ENCODE measurements at places on chromosomes 1 and 21. TPM values are rescaled to one million over a fixed set of nuclear protein-coding genes. Genes with fewer than 3 reads are reported as not detected.

GRCh38 chr1:84363622-84364021 is 34.7 kb upstream of the DNASE2B start:
- no peak for DNase-seq

DNA sequence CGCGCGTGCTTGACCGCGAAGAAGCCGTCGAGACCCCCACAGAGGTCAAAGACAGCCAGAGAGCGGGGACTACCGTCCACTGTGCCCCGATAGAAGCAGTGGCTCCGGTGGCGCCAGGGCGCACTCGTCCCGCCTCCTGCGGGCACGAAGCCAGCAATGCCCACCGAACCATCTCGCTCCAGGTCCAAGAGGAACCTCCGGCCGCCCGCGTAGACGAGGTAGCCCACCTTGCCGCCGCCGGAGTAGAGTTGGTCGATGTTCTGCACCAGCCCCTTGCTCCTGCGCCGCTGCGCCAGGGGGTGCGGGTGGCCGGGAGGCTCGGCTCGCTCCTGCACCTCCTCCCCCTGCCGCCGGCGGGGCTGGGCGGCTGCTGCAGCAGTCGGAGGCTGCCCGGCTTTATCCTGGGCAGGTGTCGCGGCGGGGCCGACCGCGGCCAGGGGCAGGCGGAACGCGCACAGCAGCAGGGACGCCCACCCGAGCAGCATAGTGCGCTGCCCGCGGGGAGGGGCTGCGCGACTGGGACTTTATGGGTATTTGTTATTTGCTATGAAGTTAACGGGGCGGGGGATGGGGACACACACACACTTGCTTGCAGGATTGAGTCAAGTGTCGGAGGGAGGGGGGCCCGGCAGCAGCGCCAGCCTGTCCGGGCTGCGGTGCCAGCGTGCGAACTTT is 844 bp downstream of the ADAMTS5 start:
- peak; percentile 54 for DNase-seq

GRCh38 chr21:33843216-33843615 is 72.4 kb downstream of the ATP5PO start:
- no peak for DNase-seq

DNA sequence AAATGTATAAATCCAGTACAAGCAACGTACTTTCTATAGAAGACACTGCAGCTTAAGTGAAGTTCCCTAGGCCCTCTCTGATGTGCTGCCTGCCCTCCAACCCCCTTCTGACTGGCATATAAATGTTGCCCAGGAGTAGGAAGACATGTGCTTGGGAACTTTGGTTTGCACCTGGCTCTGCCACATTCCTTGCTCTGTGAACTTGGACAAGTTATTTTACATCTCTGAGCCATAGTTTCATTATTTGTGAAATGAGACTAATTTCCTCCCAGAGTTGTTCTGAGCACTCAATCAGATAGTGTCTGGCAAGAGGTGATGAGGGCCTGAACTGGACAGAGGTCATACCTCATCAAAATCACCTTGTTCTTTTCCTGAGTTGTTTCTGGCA is 3.5 kb upstream of the PHC2 start:
- DNase-seq = no peak

DNA sequence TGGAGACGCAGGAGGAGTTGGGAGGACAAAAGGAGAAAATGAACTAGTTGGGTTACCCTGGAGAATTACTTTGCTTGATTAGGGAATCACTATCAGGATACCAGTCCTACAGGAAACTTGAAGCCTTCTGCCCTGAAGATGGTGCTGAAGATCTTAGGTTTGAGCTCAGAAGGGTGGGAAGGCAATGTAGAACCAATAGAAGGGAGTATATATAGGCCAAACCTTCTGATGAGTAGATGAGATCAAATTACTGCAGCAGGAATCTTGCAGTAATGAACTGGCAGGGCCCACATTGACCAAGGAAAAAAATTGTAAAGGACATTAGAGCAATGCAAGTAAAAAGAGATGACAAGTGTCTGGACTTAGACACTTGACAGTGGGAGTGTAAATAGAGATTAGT is 116.3 kb upstream of the CACYBP start:
- no peak for DNase-seq

- no peak for DNase-seq
These were observed 411.1 kb downstream of the PRDM2 start for GRCh38 chr1:14111121-14111520.

- DNase-seq = no peak
These were observed 61.3 kb upstream of the AJAP1 start for GRCh38 chr1:4593106-4593505.

GRCh38 chr1:54331091-54331772 is 75.0 kb downstream of the SSBP3 start:
- no peak for DNase-seq

- peak; percentile 79 for DNase-seq
These were observed 7.1 kb upstream of the CPLANE2 start for GRCh38 chr1:16243936-16244649.

GRCh38 chr1:200279810-200280411 is 129.9 kb downstream of the ZNF281 start:
- no peak for DNase-seq

DNA sequence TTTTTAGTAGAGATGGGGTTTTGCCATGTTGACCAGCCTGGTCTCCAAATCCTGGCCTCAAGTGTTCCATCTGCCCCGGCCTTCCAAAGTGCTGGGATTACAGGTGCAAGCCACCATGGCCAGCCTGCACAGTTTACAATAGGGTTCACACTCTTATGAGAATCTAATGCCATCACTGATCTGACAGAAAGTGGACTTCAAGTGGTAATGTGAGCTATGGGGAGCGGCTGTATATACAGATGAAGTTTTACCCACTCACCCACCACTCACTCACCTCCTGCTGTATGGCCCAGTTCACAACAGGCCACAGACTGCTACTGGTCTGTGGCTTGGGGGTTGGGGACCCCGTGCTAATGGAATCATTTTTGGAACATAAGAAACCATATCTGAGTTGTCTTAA is 58.4 kb upstream of the RNPC3 start:
- no peak for DNase-seq

GRCh38 chr1:170073893-170074249 is 624 bp downstream of the KIFAP3 start:
- DNase-seq = no peak

Gene HTR1D
- total RNA-seq = 0.07 TPM

Gene FAM131C
- total RNA-seq = 3.7 TPM

Data from left ventricle myocardium superior (tissue), 1 donor.